ENCODE measurements at places on chromosomes 2 and 18.
A peak's percentile ranks its signal among the peaks of the same experiment; 100 is the strongest.

GRCh38 chr2:176164201-176164600 is 7.1 kb downstream of the HOXD3 start:
- DNase-seq: no peak

DNA sequence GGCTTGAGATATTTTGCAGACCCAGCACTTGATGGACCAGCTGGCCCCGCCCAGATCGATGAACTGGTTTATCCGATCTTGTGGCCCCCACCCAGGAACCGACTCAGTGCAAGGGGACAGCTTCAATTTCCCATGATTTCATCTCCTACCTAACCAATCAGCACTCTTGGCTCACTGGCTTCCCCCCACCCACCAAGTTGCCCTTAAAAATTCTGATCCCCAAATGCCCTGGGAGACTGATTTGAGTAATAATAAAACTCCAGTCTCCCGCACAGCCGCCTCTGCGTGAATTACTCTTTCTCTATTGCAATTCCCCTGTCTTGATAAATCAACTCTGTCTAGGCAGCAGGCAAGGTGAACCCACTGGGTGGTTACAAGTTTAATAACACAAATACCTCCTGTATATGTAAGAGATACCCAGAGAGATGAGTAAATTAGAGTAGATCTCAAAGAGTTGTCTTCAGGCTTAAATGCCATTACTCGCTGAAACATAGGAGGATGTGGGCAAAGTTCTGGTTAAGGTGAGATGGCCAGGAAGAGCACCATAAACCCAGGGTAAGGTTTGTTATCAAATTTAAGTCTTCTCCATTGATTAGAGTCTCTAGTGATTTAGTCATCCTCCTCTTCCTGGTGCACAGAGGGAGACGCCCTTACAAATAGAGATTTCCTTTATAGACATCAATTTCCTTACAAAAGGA is 222.8 kb downstream of the ARL4C start:
- no peak for DNase-seq

GRCh38 chr18:11871501-11871900 is 20.3 kb downstream of the CHMP1B start:
- no peak for DNase-seq

- DNase-seq: peak; percentile 27
These were observed 71.1 kb downstream of the MGAT5 start for GRCh38 chr2:134324947-134325346.

DNA sequence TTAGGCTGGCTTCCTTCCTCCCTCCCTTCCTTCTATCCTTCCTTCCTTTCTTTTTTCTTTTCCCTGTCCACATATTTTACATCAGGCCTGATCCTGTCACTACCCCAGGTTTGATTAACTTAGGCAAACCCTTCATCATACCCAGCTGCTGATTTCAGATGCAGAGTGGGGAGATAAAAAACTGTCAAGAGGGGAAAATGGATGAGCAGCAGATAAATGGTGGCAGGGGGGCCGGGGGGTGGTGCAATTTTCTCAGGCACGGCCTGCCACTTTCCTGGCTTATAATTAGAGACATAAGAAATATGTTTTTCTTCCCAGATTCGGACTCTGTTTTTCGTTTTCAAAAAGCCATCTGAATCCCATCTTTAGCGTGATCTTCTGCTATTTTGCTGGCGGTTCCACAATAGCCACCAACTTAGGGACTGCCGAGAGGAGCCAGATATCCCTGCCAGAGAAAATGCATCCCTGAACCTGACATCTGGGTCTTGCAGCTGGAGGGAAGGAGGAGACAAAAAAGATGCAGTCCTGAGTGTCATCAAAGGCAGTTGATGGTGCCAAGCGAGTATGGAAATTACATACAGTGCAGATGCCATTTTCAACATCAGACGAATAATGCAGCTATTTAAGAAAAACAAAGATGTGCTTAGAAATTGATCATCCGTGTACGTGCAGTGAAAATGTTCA is 49.9 kb downstream of the CXCR4 start:
- no peak for DNase-seq

- no peak for DNase-seq
These were observed 882.6 kb downstream of the CPS1 start for GRCh38 chr2:211439011-211439410.

DNA sequence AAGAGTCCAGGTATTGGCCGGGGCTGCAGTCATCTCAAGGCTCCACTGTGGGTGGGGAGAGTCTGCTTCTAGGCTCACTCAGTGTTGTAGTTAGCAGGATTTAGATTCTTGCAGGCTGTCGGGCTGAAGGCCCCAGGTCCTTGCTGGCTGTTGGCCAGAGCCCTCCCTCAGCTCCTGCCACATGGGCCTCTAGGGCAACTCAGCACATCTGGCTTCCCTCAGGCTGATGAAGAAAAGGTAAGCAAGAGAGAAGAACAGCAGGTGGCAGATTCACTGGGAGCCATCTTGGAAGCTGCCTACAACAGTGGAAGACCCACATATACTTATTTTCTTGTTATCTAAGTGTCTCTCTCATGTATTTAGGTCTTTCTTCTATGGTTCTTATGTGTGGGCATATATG is 4.3 kb downstream of the MRPS9 start:
- peak; percentile 42 for DNase-seq

DNA sequence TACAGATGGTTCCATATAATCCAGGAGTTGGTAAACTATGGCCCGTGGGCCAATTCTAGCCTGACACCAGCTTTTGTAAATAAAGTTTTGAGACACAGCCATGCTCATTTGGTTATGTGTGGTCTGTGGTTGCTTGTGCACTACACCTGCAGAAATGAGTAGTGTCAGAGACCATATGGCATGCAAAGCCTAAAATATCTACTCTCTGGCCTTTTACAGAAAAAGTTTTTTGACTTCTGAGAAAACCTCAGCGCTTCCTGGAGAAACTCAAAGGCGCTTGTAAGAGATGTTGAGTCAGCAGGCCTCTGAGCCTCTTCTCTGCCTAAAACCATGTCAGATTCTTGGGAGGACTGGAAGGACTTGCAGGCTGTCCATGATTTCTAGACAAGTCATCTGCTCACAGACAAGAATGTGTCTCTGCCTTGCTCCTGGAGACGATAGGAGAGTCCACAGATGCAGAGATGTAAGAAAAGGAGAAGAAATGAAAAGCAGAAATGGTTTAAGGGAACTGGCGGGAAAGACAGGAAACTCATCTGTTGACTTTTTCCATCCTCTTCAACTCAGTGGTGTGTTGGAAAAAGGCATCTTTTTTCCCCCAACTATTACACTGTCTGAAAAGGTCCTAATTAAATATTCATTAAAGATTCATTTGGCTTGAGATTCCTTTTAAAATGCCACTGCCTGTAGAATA is 5.2 kb downstream of the TTC39C start:
- peak; percentile 65 for DNase-seq

- peak; percentile 69 for DNase-seq
These were observed 202.4 kb downstream of the FHOD3 start for GRCh38 chr18:36499938-36500337.

- no peak for DNase-seq
These were observed 48.7 kb downstream of the DTNB start for GRCh38 chr2:25624635-25625034.

DNA sequence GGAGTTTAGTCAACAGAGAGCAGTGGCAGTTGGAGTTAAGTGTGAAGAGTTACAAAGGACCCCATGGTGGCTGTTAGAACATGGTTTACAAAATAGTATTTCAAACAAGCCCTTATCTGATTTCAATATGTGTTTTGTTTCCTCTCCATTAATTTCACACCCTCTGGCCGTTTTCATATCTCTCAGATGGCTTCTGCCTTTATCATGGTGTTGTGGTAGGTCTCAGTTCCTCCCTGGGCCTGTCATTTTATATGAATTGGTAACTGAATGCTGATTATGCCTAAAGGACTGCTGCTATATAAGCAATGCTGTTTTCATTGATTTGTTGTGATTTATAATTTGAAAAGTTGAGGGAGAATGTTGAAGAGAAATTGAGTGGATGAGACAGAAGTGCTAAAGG is 686.7 kb downstream of the NYAP2 start:
- DNase-seq: peak; percentile 40

DNA sequence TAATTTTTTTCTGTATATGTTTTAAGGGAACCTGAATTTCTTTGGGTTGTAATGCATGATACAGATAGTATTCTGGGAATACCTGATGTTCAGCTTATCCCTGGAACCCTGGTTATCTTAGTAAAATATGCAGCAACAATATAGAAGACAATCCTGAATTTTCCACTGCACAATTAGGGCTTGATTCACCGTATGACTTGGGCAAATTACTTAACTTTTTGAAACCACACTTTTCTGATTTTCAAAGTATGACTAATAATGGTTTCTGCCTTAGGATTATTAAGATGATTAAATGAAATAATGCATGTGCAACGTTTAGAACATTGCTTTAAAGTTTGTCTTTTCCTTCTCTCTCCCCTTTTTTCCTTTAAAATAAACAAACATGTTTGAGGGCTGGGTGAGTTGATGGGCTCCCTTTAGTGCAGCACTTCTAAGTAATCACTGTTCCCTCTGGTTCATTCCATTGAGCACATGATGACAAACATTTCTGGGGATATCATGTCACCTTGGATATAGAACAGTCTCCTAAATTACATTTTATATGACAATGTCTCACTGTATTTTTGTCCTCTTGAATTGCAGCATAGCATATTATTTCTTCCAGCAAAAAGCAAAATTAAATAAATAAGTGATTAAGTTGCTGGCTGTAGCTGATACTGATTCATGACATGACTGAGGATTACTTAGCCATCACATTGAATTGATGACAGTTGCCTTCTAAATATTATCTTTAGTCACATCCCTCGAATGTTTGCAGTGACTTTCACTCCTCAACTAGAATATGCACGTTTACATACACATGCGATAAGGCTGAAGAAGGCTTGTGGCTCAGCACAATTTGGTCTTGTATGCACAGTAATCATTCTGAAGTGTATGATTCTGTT is 254.5 kb downstream of the NEDD4L start:
- no peak for DNase-seq

DNA sequence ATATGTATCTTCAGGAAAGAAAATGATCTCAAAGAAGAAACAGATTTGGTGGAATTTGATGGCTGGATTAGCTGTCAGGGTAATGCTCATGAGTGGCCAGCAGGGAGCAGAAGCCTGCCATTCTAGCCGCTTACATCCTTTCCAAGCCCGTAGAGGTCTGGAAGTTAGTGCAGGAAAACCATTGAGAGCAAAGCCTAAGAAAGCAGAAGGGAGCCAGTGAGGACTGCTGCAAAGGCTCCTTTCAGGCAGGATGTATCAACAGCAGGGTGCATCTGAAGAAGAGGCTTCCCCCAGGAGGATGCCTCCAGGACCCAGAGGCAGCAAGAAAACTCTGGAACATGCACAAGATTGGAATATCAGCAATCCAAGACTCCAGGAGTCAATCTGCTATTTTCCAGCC is 22.9 kb upstream of the LBH start:
- DNase-seq: peak; percentile 71

- no peak for DNase-seq
These were observed 128.6 kb downstream of the LRATD1 start for GRCh38 chr2:14761118-14761517.

GRCh38 chr2:188931361-188931760 is 42.8 kb upstream of the COL3A1 start:
- no peak for DNase-seq

DNA sequence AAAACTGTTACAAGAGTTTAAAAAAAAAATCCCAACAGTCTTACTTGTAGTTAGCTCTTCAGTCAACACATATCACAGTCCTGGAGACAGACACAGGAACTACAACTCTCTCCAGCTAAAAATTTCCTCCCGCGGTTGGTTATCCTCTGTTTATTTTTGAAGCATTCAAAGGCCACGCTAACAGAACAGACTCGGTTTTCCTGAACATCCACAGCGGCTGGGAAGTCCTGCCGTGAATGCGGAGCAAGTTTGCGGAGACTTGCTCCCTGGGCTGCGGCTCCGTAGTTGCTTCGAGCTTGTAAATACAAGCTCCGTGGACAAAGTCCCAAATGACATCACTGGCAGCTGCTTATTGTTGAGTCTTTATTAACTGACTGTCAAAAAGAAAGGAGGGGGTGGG is at the start of gene NCKAP5:
TSS of gene NCKAP5 (minus strand) at position 292 of the 400 bp plus-strand sequence. CDS start 50,937 bp downstream, outside the sequence.
- no peak for DNase-seq

DNA sequence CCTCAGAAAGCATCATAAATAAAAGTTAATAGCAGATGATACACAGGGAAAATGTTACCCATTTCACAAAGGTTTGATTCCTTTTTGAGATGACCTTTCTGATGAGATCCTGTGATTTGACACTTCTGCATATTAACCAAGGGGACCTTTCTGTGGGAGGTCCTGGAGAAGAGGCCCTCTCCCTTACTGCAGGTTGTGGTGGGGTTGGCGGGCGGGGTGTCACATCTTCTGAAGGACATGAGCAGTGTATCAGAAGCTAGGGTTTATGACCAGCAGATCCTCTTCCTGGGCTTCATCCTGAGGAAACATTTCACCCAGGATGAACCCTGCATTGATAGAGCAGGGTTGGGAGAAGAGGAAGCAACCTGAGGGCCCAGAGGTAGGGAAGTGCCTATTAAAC is 37.2 kb upstream of the SCLY start:
- no peak for DNase-seq

DNA sequence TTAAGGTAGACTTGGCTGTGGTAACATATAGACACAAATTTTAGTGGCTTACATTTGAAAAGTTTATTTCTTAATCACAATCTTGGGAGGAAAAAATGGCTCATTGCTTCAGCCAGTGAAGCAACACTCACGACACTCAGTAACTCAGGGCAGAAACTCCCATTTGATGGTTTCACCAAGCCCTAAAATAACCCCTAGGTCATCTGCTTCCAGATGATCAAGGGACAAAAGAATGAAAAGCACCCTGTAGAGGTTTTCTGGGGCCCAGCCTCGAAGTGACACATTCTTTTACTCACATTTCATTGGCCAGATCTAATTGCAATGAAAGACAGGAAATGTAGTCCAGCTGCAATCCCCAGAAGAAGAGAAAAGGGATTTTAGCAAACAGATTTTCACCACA is 275.9 kb downstream of the TMX3 start:
- no peak for DNase-seq

DNA sequence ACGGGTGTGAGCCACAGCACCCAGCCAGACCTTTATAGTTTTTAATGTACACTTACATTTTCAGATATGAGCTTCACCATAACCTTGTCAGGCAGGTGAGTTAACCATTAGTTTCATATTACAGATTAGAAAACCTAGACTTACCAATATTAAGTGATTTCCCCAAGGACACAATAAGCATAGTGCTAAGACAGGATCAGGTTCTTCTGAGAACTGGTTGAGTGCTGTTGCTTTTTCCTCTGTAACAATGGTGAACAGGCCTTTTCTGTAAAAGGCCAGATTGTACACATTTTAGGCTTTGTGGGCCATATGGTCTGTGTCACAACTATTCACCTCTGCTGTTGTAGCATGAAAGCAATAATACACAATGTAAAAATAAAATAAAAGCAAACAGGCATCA is 332.0 kb downstream of the PIK3C3 start:
- no peak for DNase-seq

- no peak for DNase-seq
These were observed 40.0 kb downstream of the SLC40A1 start for GRCh38 chr2:189540551-189540950.

GRCh38 chr2:217625557-217626169 is 377.1 kb downstream of the TNS1 start:
- no peak for DNase-seq

- DNase-seq: no peak
These were observed 367.6 kb upstream of the GYPC start for GRCh38 chr2:126288362-126288761.

Measured in hematopoietic multipotent progenitor cell treated with erythropoietin and hydrocortisone succinate and interleukin-3 and kit ligand, for 4 days (in vitro differentiated cells).